ENCODE measurements at places on chromosomes 6 and 20.

DNA sequence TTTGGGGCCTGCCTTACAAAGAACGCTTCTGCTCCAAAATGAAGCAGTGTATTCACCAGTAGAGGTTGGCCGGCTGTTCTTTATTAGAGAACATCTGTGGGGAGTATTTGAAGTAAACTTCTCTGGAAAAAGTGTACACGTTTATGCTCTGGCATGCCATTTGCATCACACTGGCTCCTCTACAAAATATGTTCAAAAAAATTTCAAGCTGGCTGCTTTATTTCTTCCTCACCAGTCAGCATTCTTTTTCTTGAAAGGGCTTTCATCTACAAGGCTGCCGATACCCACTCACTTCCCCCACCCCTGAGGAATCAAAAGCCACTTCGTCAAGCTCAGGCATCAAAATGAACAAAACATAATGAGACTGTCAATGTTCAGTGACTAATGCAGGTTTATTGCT, 294.1 kb downstream of the TFAP2B start:
- no peak for DNase-seq

DNA sequence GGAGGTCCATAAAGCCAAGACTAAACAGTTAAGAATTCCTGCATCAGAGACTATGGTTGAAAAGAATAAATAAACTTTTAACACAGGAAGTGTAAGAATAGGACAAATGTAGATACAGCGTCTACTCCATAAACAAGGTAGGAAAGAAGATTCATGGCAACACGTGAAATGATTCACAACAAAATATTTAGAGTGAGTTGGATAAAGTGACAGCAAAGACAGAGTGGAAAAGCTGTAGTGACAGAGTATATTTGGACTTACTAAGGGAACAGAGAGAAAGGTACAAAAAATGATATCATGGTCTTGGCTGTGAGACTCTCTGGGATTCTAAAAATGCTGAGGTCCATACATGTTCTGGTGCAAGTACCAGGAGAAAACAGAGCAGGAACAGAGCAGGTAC, 21.9 kb upstream of the KIAA0408 start:
- no peak for DNase-seq

GRCh38 chr20:53625311-53626129, 31.9 kb upstream of the ZNF217 start:
- DNase-seq: no peak

- DNase-seq: no peak
Measured at GRCh38 chr20:55540013-55540412, 465.3 kb downstream of the CBLN4 start.

GRCh38 chr6:6406715-6407070, 86.2 kb upstream of the F13A1 start:
- DNase-seq: no peak

DNA sequence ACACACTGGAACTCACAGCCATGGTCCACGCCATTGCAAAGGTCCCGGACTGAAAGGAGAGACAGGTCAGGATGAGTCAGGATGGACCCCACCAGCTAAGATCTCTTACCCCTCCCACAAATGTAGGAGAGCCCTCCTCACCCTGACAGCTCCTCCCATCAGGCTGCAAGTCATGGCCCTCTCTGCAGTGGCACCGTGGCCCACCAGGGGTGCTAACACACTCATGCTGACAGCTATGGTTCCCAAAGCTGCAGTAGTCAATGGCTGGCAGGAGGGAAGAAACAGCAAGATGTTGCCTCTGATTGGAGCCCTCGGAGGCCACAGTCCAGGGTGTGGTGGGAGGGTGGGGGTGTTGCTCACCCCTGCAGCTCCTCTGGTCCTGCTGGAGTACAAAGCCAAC, 5.7 kb upstream of the RBPJL start:
- DNase-seq: peak; percentile 25

GRCh38 chr6:169793408-169793807, 42.0 kb downstream of the ERMARD start:
- no peak for DNase-seq

GRCh38 chr6:8084586-8084985, 17.8 kb downstream of the EEF1E1 start:
- no peak for DNase-seq

DNA sequence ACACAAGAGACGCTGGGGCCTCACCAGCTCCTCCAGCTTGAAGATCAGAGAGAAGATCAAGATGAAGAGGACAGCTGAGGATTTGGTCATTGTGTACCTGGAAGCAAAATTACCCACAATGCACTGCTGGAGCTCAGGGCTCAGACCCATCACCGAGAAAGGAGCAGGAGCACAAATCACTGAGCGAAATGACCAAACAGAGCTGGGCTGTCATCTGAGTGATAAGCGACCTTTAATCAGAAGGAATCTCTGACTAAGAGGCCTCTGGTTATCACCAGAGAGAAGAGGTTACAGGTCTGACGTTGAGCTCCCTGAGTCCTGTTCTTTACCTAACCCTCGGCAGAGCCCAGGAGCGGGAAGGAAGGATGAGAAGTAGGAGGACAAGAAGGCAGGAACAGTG, 47.5 kb upstream of the CDH22 start:
- no peak for DNase-seq

- no peak for DNase-seq
Measured at GRCh38 chr6:141482796-141483597, 649.7 kb upstream of the GJE1 start.

GRCh38 chr6:126531840-126532239, 191.9 kb downstream of the CENPW start:
- no peak for DNase-seq

All from foreskin fibroblast (primary cell).